ENCODE measurements at places on chromosomes 6 and 20.

DNA sequence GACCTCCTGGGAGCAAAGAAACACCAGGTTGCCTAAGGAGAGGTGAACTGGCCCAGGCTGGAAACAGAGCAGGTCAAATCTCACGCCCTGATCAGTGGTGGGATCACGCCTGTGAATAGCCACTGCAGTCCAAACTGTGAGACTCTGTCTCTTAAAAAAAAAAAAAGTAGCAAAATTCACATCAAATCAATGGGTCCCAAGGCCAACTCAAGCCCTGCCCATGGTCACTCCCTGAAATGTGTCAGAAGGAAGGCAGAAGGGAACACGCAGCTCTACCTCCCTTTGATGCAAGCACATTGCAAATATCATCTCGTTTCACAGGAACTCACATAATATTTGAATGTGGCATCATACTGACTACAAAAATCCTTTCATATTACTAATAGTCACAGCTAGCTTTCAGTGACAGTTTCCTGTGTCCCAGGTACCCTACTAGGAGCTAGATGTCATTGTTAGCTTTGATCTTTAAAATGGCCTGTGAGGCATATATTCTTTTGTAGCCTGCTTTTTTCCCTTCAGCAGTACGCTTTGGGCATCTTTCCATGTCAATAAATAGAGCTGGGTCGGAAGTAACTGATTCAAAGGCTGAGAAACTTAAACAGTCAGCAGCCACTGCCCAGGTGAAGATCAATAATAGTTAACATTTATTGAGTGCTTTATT lies 14.4 kb upstream of the TTPAL start:
- DNase-seq = no peak

GRCh38 chr6:111307275-111307858 lies 175.7 kb downstream of the REV3L start:
- DNase-seq = no peak

DNA sequence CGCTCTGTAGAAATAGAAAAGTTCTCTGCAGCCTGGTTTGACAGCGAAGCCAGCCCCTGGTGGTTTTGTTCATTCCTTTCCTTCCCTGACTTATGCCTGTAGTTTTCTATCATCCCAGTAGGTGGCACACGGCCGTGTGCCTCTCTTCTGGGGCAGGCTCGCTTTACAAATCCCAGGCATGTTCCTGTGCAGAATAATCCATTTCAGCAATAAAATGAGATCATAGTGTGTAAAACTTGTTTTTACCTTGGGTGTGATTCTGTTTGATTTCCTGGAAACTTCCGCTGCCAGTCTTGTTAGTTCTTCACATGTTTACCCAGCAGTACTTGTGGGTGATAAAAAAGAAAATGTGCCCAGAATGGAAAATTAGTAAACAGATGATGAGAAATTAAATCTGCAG lies 7.4 kb upstream of the INSM1 start:
- peak; percentile 69 for DNase-seq

GRCh38 chr6:17877895-17878440 lies 109.5 kb downstream of the KIF13A start:
- DNase-seq = no peak
